GM20000 (cell line): ENCODE measurements at places on chromosomes 3 and 15.
A peak's percentile ranks its signal among the peaks of the same experiment; 100 is the strongest.

GRCh38 chr3:14976317-14976716, 28.9 kb downstream of the NR2C2 start:
- DNase-seq: no peak

GRCh38 chr3:46820852-46821251, 42.4 kb downstream of the MYL3 start:
- DNase-seq: no peak

- DNase-seq: no peak
Measured at GRCh38 chr3:39267631-39268548, 11.9 kb downstream of the CX3CR1 start.

- DNase-seq: no peak
Measured at GRCh38 chr15:29611057-29611456, 211.2 kb downstream of the TJP1 start.

- no peak for DNase-seq
Measured at GRCh38 chr3:25056036-25056755, 371.9 kb upstream of the RARB start.

DNA sequence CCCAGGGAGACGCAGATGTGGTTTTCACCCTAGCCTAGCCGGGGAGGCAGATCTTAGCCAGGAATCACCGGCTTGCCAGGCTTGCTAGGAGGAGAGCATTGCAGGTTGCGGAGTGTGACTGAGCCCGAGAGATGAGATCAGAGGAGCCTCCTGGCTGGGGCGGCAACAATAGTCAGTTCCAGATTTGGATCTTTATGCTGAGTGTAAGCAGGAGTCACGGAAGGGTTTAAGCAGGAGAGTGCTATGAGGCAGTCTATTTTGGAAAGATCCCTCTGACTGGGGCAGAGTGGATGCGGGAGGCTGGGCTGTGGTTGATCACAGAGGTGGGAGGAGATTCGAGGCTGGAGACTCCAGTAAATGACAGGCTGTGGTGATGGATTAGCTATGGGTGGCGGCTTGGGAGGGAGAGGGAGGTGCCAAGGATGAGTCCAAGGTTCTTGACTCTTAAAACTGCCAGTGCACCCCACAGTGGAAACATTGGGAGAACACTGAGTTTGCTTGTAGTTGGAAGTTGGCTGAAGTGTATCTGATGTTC, 10.4 kb upstream of the BAHD1 start:
- no peak for DNase-seq

GRCh38 chr15:79378394-79379109, 53.6 kb upstream of the MINAR1 start:
- no peak for DNase-seq

DNA sequence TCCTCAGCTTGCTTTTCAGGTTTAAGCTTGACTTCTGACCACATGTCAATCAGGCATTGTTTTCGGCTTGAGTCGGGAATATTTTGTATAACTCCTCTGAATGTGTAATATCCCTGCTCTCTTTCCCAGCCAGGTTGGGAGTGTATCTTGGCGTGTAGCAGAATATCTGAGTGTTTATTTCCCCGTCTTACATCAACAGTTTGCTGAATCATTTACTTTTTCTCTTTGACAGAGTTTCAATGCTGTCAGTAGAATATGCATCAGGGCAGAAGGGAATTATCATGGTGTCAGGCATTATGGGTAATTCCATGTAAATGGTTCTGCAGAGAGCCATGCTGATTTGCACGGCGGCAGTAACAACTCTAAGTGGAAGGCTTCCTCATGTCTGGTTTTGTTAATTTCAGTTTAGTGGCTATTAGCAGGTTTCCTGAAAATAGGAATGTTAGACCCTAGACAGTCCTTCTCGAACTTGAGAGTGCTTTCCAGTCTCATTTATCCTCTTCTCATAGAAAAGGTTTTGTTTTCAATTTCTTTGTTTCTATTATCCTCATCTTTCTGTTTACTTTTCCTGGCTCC, 566.3 kb downstream of the AGBL1 start:
- DNase-seq: no peak

- no peak for DNase-seq
Measured at GRCh38 chr15:95872366-95872771, 458.1 kb upstream of the NR2F2 start.

- no peak for DNase-seq
Measured at GRCh38 chr3:30770387-30770786, 124.1 kb downstream of the GADL1 start.

GRCh38 chr3:171159822-171160157, 133.3 kb upstream of the SLC2A2 start:
- no peak for DNase-seq

GRCh38 chr15:62240121-62241096, 75.3 kb upstream of the C2CD4B start:
- no peak for DNase-seq

GRCh38 chr15:75061272-75061671, 37.9 kb downstream of the PPCDC start:
- DNase-seq: peak; percentile 49

DNA sequence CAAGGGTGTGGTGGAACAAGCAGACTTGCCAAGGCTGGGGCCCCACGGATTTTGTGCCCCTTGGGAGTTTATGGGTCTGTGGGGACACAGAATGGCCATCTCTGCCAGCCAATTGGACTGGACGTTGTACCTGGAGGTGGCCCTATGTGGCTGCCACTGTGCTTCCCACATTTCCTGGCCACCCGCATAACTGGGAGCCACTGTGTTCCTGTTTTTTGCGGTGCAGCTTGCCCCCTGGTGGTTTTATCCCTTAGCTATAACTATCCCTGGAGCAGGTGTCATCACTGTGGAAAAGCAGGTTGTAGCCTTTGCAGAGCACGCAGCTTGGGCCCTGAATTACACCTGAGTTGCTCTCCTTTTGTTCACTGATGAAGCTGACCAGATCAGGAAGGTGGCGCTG, 306.3 kb downstream of the ZPLD1 start:
- DNase-seq: no peak
